CD4-positive, CD25-positive, alpha-beta regulatory T cell (primary cell): ENCODE measurements at places on chromosomes 1 and 21.

DNA sequence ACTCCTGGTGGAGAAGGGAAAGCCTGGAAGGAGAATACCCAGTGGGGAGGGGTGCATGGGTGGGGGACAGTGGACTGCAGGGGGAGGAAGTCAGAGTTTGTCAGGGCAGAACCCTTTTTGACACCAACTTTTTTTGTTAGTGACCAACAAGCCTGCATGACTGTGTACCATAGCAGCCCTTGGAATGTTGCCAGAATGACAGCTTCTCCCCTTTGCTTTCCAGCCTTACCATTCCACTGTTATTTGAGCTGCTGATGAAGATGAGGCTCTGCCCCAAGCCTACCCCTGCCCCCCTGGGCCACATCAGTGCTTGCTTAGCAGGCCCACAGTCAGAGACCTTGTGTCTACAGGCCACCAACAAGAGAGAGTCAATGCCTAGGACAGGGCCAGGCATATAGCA, 341.2 kb downstream of the HHAT start:
- no peak for DNase-seq

- no peak for DNase-seq
Observed at GRCh38 chr1:90945287-90945686, 76.5 kb downstream of the ZNF644 start.

DNA sequence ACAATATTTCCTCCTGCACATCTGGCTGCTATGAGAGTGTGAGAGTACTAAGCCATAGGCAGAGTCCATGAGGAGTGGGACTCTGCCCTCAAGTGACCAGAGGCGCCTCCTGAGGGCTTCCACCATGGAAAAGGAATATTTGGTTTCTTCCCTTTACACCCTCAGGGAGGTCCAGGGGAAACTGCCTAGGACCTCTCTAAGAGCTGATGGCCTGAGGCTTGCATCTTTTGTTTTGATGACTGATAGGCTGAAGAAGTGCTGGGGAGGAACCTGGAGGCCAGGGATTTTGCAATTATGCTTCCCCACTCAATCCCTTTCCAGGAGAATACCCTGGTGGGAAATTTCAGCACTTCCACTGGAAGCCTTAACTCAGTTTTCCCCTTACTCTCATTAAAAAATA, 111.0 kb downstream of the PBX1 start:
- no peak for DNase-seq

- peak; percentile 51 for DNase-seq
Observed at GRCh38 chr1:161139766-161140165, 7.3 kb upstream of the DEDD start.

- DNase-seq: no peak
Observed at GRCh38 chr21:32278103-32278502, 746 bp downstream of the MIS18A start.

DNA sequence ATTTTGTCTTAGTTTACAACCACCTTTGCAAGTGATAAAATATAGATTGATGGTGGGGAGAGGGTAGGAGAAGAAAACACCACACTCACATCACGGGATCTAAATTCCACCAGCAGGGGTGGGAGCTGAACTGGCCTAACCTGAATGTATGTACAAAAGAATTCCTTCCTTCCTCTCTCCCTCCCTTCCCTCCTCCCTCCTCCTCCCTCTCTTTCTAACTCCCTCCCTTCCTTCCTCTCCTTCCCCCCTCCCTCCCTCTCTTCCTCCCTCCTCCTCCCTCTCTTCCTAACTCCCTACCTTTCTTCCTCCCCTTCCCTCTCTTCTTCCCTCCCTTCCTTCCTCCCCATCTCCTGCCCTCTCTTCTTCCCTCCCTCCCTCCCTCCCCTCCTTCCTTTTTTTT, 40.2 kb downstream of the HIVEP3 start:
- DNase-seq: no peak

DNA sequence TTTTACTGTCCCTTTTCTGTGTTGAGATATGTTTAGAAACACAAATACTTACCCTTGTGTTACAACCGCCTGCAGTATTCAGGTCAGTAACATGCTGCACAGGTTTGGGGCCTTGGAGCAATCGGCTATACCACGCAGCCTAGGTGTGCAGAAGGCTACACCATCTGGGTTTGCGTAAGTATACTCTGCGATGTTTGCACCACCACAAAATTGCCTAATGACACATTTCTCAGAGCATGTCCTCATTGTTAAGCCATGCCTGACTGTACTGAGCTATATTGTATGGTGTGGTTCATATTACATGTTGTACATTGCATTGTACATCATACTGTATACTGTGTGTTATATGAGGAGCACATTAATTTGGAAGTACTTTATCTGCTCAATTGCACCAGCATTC, 247.4 kb downstream of the RHOU start:
- DNase-seq: no peak

- DNase-seq: no peak
Observed at GRCh38 chr1:224267925-224268324, 62.0 kb downstream of the NVL start.

GRCh38 chr1:200938955-200939354, 44.3 kb downstream of the INAVA start:
- no peak for DNase-seq

DNA sequence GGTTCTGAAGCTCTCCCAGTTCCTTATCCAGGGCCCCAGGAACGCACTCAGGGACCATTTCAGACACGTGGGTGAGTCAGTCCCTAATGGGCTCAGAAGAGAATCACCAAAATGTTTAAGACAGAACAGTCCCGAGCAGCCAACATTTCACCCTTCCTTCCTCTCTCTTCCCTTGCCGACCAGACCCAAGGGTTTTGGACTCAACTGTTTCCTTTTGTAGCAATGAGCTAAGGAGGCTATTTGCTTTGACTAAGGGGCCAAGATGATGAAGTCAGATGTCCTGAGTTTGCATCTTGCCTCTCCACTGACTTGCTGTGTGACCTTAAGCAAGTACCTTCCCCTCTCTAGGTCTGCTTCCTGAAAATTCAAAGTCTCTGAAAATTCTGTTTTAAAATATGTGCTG, 472.3 kb upstream of the VAMP3 start:
- DNase-seq: no peak

- DNase-seq: no peak
Observed at GRCh38 chr21:38664841-38665240, 140.9 kb upstream of the ETS2 start.
